ENCODE measurements at places on chromosomes 13 and 19.

- DNase-seq, result no peak
These were observed 24.3 kb downstream of the GPX4 start for GRCh38 chr19:1128106-1128505.

GRCh38 chr19:1747285-1748114 lies 5.8 kb upstream of the ONECUT3 start:
- peak; percentile 36 for DNase-seq

- no peak for DNase-seq
These were observed 54.9 kb upstream of the SACS start for GRCh38 chr13:23488442-23488841.

GRCh38 chr19:42048992-42049391 lies 21.0 kb downstream of the GRIK5 start:
- DNase-seq, result no peak

DNA sequence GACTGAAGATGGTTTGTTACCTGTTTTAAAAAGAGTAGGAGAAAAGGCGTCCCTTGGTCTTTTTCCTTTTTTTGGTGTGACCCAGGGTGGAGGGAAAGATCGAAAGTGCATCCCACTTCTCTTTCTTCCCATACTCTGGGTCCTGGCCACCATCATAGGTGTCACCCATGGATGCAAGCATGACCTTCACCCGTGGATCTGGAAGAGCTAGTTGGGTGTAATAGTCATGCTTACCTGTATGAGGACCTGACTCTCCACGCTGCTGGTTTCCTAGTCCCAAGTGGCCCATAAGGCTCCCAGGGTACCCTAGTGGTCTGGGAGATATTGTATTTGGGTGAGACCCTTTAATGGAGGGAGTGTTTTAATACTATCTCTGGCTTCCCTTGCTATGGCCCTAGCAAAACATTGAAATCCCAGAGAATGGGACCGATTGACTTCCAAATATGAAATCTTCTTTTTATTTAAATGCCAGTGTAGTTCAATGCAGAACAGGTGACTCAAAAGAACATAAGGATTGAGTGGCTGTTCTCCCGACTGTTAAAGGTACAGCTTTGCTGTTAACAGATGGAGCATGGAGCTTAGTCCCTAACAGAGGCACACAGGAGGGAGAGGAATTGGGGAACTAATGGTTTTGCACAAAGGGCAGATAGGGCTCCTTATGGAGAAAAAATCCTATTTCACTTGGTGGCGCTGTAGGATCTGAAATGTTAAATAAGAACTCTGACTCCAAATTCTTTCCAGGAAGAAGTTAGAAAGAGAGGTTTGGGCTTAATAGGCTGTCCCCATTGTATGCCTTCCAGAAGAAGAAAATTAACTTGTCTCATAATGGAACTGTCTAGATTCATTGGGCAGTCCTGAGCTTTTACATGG lies 7.0 kb upstream of the ZNF550 start:
- DNase-seq, result no peak

GRCh38 chr13:110886870-110887596 lies 27.8 kb downstream of the ANKRD10 start:
- no peak for DNase-seq

DNA sequence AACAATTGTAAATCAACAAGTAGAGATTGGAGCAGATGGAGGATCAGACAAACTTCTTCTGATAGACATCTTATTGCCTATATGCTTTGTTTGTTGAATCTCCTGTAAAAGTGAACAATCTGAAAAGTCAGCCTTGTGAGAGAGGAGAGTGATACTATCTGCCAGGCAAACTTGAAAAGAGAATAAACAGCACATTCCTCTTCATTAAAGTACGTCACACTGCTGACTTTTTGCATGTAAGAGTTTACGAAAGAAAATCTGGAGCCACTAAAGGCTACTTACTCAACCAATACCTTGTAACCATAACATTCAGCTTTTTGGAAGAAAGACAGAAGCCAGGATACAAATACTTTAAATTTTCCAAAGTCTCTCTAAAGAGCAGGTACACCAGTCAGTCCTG lies 42.5 kb downstream of the EDNRB start:
- DNase-seq, result no peak

GRCh38 chr13:30746791-30747190 lies 11.4 kb downstream of the ALOX5AP start:
- DNase-seq, result no peak

GRCh38 chr13:26867451-26868091 lies 107.0 kb upstream of the GPR12 start:
- DNase-seq, result no peak
